ENCODE measurements at places on chromosomes 12 and 14. TPM values are rescaled to one million over a fixed set of nuclear protein-coding genes. Genes with fewer than 3 reads are reported as not detected.

DNA sequence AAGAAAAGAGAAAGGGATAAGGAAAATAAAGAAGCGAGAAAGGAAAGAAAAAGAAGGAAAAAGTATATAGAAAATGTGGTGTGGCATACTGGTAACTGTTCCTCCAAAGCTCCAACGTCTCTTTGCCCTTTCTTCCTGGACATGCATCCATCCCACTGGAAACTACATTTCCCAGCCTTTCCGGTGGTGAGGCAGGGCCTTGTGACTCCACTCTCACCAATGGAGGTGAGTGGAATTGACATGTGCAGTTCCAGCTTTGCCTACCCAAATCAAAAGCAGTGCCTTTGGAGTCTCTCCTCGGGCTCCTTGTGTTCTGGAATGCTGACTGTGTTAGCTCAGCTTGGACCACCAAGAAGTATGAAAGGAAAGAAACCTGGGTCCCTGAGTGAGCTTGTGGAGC lies 161.2 kb downstream of the KCNA5 start:
- no peak overlapping the region for H3K4me3 ChIP-seq
- DNase-seq, result no peak
- H3K36me3 ChIP-seq, result no peaks in the 10 kb centered on the region
- H3K27ac ChIP-seq, result no peak overlapping the region

DNA sequence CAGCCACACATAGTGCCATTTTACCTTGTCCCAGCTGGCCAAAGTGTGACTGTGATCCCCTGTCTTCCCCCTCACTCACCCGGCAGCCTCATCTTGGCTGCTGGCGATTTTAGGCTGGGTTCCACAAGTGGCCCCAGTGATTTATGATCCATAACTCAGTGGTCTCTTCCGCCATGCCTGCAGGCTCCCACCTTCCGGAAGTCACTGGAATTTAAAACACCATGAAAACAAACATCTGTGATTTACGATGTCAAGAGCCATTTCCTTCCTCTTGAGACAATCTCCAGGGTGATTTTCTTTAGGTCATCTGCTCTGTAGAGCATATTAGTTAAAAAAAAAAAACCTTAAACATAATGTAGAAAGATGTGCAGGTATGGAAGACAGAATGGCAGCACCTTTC lies 282.3 kb downstream of the CACNA1C start:
- H3K4me3 ChIP-seq, result no peak overlapping the region
- H3K36me3 ChIP-seq, result no peaks in the 10 kb centered on the region
- no peaks in the 10 kb centered on the region for H3K27me3 ChIP-seq
- H3K27ac ChIP-seq, result no peak overlapping the region
- peaks cover 9% of the 10 kb centered on the region for H3K4me1 ChIP-seq
- DNase-seq, result no peak

GRCh38 chr12:50055831-50056638 lies 1.4 kb upstream of the ASIC1 start:
- H3K27ac ChIP-seq, result no peak overlapping the region
- peak overlapping the region; percentile 79 for H3K4me3 ChIP-seq
- H3K27me3 ChIP-seq, result peaks cover 95% of the 10 kb centered on the region
- peaks cover 25% of the 10 kb centered on the region for H3K4me1 ChIP-seq
- DNase-seq, result peak; percentile 72

GRCh38 chr12:101855364-101855884 lies 22.0 kb upstream of the DRAM1 start:
- H3K4me3 ChIP-seq, result no peak overlapping the region
- no peaks in the 10 kb centered on the region for H3K27me3 ChIP-seq
- DNase-seq, result no peak
- peaks cover 9% of the 10 kb centered on the region for H3K4me1 ChIP-seq
- no peak overlapping the region for H3K27ac ChIP-seq

- no peaks in the 10 kb centered on the region for H3K36me3 ChIP-seq
- no peak overlapping the region for H3K27ac ChIP-seq
- H3K4me3 ChIP-seq, result no peak overlapping the region
- no peaks in the 10 kb centered on the region for H3K4me1 ChIP-seq
- no peak for DNase-seq
Measured at GRCh38 chr12:3683670-3684069, 69.2 kb downstream of the CRACR2A start.

DNA sequence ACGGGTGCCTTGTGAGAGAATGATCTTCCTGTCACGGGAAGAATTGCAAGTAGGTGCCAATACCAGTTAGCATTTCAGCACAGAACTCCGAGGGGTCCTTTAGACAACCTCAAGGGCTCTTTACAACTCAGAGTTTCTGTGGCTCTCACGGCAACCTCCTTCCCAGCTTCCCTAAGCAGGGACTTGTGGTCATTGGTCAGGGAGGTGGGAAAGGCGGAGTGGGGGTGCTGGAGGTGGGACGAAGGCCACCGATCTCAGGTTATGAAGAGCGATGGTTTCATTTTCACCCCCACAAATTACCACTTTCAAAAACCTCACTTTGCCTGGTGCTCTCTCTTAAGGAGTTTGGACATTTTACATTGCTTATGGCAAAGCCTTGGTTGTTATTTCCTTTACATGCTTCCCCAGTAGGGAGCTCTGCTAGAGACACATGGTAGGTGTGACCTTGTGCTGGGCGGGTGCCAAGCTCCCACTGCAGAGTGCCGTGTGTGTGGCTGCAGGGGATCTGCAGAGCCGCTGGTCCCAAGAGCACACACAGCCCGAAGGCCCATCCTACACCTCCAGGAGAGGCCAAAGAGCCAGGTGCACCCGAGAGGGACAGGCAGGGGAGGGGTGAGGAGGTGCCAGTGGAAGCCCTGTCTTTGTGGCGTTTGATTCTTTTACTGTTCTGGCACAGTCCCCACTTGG lies 21.4 kb downstream of the BCL2L14 start:
- H3K4me3 ChIP-seq, result no peak overlapping the region
- DNase-seq, result no peak
- H3K27ac ChIP-seq, result no peak overlapping the region
- 0 out of 2 replicates have a peak, but pooled peaks cover 3% of the 10 kb centered on the region for H3K36me3 ChIP-seq
- H3K4me1 ChIP-seq, result peaks cover 18% of the 10 kb centered on the region
- no peaks in the 10 kb centered on the region for H3K27me3 ChIP-seq

DNA sequence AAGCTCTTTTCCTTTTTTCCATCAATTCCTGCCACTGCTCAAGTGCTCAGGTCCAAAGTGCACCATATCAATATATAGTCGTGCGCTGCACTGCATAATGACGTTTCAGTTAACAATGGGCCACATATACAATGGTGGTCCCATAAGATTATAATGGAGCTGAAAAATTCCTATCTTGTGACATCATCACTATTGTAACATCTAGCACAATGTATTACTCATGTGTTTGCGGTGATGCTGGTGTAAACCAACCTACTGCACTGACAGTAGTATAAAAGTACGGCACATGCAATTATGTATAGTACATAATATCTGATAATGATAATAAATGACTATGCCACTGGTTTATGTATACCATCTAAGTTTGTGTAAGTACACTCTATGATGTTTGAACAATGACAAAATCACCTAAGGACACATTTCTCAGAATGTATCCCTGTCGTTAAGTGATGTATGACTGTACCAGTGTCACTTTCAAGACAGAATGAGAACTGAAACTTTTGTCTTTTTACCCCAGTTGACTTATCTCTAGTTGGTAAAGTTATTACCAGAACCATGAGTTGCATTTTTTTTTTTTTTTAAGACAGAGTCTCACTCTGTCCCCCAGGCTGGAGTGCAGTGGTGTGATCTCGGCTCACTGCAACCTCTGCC lies 53.7 kb upstream of the INSM2 start:
- no peak for DNase-seq
- no peak overlapping the region for H3K27ac ChIP-seq
- no peaks in the 10 kb centered on the region for H3K36me3 ChIP-seq
- no peak overlapping the region for H3K4me3 ChIP-seq
- H3K27me3 ChIP-seq, result no peaks in the 10 kb centered on the region

DNA sequence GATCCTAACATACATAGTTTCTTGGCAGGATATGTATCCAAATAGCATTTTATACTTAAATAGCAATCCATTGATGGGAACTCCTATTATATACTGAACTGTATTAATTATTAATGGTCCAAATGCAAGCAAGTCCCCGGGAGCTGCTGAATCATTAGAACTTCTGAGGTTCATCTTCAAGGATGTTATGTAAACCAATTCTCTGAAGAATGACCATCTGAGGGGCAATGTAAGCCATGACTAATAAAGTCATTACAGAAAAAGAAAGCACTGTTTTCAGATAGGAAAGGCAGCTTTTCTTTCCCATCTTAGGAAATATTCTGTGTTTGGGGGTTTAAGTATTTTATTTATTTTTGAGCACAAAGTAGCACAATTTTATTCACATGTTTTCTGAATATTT lies 166.1 kb upstream of the SLC16A7 start:
- no peak overlapping the region for H3K4me3 ChIP-seq
- H3K36me3 ChIP-seq, result no peaks in the 10 kb centered on the region
- H3K4me1 ChIP-seq, result peaks cover 30% of the 10 kb centered on the region
- DNase-seq, result no peak
- no peaks in the 10 kb centered on the region for H3K27me3 ChIP-seq

DNA sequence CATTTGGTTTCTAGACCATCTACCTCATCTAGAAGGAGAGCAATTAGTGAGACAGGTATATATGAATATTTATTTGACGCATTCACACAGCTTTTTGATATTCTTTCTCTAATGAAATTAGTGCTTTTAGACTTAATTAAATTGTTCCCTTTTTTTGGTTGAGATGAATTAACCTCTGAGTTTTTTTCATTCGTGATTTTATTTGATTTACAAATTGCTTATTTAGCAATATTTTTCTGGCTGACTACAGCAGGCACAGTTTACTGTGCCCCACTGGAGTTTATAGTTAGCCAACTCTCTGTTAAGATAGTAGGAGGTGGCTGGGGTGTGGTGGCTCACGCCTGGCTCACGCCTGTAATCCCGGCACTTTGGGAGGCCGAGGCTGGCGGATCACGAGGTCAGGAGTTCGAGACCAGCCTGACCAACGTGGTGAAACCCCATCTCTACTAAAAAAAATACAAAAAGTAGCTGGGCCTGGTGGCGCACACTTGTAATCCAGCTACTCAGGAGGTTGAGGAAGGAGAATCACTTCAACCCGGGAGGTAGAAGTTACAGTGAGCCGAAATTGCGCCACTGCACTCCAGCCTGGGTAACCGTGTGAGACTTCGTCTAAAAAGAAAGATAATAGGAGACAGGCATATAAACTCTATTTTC lies 16.7 kb downstream of the MDM2 start:
- no peak overlapping the region for H3K27ac ChIP-seq
- H3K4me3 ChIP-seq, result no peak overlapping the region
- no peak for DNase-seq
- peaks cover 61% of the 10 kb centered on the region for H3K36me3 ChIP-seq
- H3K4me1 ChIP-seq, result no peaks in the 10 kb centered on the region

DNA sequence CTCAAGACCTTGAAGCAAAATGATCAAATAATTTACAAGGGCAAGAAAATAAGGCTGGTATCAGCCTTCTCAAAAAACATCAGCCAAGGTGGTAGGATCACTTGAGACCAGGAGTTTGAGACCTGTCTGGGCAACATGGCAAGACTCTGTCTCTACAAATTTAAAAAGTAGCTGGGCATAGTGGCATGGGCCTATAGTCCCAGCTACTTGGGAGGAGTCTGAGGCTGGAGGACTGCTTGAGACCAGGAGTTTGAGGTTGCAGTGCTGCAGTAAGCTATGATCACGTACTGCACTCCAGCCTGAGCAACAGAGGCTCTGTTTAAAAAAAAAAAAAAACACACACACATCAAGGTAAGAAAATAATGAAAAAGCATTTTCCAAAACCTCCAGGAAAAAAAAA lies 22.1 kb downstream of the SEC23A start:
- DNase-seq, result no peak
- peaks cover 59% of the 10 kb centered on the region for H3K36me3 ChIP-seq
- no peaks in the 10 kb centered on the region for H3K27me3 ChIP-seq
- H3K4me1 ChIP-seq, result no peaks in the 10 kb centered on the region
- H3K4me3 ChIP-seq, result no peak overlapping the region

KDM5A gene
- 57.6 TPM for total RNA-seq

WDHD1 gene
- 67.3 TPM for total RNA-seq

PTGER2 gene
- total RNA-seq, result 0.92 TPM

CLEC2B gene
- not detected for total RNA-seq

BATF gene
- not detected for total RNA-seq

MYF5 gene
- total RNA-seq, result not detected

RALGAPA1 gene
- 31.7 TPM for total RNA-seq

TEX52 gene
- not detected for total RNA-seq

Measured in WTC11 (cell line).